Right atrium auricular region (tissue), 2 donors: ENCODE measurements at places on chromosomes 12 and 14. TPM values are rescaled to one million over a fixed set of nuclear protein-coding genes. Genes with fewer than 3 reads are reported as not detected.
A peak's percentile ranks its signal among the peaks of the same experiment; 100 is the strongest.

- no peaks in the 10 kb centered on the region for H3K4me1 ChIP-seq
- H3K27me3 ChIP-seq = no peaks in the 10 kb centered on the region
- no peak overlapping the region for H3K27ac ChIP-seq
- DNase-seq = no peak
- no peak overlapping the region for H3K4me3 ChIP-seq
These were observed 441.8 kb upstream of the TMPO start for GRCh38 chr12:98073610-98074009.

DNA sequence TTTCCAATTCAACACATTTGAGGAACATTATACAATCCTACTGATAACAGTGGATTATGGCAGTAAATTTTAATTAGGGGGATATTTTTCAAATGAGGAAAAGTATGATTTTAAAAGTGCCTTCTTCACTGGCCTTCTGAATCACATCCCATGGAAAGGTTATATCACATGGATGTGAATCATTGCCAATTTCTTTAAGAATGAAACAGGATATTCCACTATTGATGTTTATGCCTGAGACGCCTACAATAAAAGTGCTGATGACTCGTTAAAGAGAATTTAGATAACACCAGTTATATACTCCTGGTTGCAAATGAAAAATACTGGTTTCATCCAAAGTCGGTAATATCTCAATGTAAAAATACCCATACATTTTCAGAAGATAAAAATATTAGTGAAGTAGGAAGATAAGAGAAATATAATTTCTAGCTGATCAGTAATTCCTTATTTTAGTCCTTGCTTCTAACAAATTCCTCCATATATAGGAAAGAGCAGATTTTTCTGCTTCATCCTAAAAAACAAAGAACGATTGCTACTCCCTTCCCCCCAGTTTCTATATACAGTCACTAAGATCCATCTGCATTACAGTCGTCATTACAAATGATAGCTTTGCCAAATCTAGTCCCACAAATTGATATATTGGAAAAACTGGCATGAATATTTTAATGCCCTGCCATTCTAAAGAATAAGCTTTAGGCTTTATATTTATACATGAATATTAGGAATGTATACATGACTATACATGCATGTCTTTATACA, 139.5 kb upstream of the SOX5 start:
- H3K27ac ChIP-seq = no peak overlapping the region
- no peak overlapping the region for H3K4me3 ChIP-seq
- H3K36me3 ChIP-seq = no peaks in the 10 kb centered on the region
- H3K27me3 ChIP-seq = no peaks in the 10 kb centered on the region
- no peaks in the 10 kb centered on the region for H3K4me1 ChIP-seq

GRCh38 chr12:113683574-113683973, 211.9 kb upstream of the LHX5 start:
- DNase-seq = no peak
- H3K4me3 ChIP-seq = no peak overlapping the region
- H3K36me3 ChIP-seq = no peaks in the 10 kb centered on the region
- H3K27ac ChIP-seq = no peak overlapping the region
- H3K27me3 ChIP-seq = no peaks in the 10 kb centered on the region
- H3K4me1 ChIP-seq = no peaks in the 10 kb centered on the region

DNA sequence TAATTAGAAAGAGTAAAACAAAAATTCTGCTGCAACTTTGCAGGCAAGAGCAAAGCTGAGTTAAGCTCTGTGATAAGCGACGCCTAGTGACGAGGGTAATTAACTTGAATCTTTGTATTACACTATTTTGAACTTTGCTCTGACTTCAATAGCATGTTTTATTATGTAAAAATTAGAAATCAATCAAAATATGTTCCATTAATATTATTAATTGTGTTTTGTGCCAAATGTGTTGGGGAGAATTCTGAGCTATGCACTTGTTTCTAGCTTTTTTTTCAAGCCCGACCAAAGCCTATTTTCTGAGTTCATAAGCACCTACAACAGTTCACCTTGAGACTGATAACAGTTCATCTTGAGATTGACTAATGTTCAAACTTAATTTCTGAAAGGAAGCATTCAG, 90.1 kb upstream of the PDE3A start:
- H3K36me3 ChIP-seq = no peaks in the 10 kb centered on the region
- H3K27ac ChIP-seq = no peak overlapping the region
- no peak for DNase-seq
- H3K27me3 ChIP-seq = no peaks in the 10 kb centered on the region
- H3K4me1 ChIP-seq = no peaks in the 10 kb centered on the region
- H3K4me3 ChIP-seq = no peak overlapping the region

DNA sequence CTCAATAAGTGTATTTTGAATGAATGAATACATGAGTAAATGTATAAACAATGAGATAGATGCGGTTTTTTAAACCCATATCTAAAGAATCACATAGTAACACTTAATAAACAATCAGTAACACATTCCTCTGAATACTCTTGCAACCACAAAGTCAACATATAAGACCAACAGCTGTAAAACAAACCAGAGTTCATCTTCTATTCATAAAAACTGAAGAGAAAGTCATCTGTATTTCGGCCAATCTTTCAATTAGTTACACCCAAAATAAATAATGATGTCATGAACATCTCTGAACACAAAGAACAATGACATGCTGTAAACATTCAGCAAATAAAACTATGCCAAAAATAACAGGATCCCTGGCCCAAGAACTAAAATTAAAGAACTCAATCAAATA, 47.2 kb downstream of the ARMH4 start:
- H3K27me3 ChIP-seq = no peaks in the 10 kb centered on the region
- H3K27ac ChIP-seq = peak overlapping the region; percentile 40
- no peaks in the 10 kb centered on the region for H3K36me3 ChIP-seq
- H3K4me1 ChIP-seq = peaks cover 4% of the 10 kb centered on the region

DNA sequence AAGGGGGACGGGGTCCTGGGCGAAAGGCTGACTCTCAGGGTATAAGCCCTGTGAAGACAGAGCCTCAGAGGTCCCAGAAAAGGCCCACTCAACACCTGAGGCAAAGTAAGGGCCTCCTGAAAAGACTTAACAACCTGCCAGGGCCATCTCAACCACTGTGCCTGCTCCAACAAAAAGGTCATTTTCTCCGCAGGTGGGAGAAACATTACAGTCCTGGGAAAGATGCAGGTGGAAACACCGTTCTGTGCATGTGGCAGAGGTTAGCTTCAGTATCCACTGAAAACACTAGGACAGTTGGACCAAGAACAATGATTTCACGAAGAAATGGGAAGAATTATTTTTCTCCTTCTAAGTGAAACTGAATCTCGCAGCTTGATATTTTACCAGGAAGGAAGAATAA, 50.9 kb downstream of the CCDC88C start:
- no peaks in the 10 kb centered on the region for H3K36me3 ChIP-seq
- H3K27me3 ChIP-seq = no peaks in the 10 kb centered on the region
- H3K27ac ChIP-seq = no peak overlapping the region
- H3K4me1 ChIP-seq = no peaks in the 10 kb centered on the region

GRCh38 chr14:21038441-21039422, 3.4 kb upstream of the RNASE7 start:
- H3K27me3 ChIP-seq = no peaks in the 10 kb centered on the region
- DNase-seq = peak; percentile 90
- H3K27ac ChIP-seq = peak overlapping the region; percentile 80
- H3K36me3 ChIP-seq = no peaks in the 10 kb centered on the region

GRCh38 chr14:100590726-100591452, 3.7 kb upstream of the BEGAIN start:
- no peak overlapping the region for H3K4me3 ChIP-seq
- no peaks in the 10 kb centered on the region for H3K36me3 ChIP-seq
- no peaks in the 10 kb centered on the region for H3K27me3 ChIP-seq
- H3K4me1 ChIP-seq = peaks cover 17% of the 10 kb centered on the region

DNA sequence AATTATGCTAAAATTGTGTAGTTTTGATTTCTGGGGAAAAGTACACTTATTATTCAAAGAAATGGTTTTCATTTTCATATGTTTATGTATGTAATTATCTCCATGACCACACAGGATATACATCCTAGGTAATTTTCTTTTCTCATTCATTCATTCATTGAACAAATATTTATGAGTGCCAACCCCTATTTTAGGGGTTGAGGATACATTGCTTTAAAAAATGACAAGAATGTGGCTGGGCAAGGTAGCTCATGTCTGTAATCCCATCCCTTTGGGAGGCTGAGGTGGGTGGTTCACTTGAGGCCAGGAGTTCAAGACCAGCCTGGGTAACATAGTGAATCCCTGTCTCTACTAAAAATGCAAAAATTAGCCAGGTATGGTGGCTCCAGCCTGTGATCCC, 40.9 kb downstream of the SGPP1 start:
- no peaks in the 10 kb centered on the region for H3K4me1 ChIP-seq
- H3K36me3 ChIP-seq = no peaks in the 10 kb centered on the region
- no peak overlapping the region for H3K27ac ChIP-seq

DNA sequence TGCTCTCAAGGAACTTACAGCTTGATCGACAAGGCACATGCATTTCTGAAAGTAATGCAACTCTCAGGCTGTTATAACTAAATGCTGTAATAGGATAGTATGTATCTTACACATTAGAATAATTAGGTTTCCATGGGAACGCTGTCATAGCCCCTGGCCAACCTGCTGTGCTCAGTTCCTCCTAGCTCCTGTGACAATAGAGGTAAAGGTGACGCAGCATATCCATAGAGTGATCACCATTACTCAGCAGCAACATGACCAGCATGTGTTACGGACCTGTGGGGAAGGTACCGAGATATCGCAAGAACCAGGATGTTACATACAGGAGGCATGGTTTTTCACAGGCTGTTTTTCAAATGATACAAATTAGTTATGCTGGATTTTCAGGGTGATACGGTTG, 150.7 kb downstream of the CAND1 start:
- H3K36me3 ChIP-seq = no peaks in the 10 kb centered on the region
- no peak overlapping the region for H3K27ac ChIP-seq
- H3K4me3 ChIP-seq = no peak overlapping the region
- no peak for DNase-seq
- no peaks in the 10 kb centered on the region for H3K4me1 ChIP-seq
- H3K27me3 ChIP-seq = no peaks in the 10 kb centered on the region

GRCh38 chr14:66530526-66530925, 22.6 kb downstream of the GPHN start:
- no peaks in the 10 kb centered on the region for H3K36me3 ChIP-seq
- no peaks in the 10 kb centered on the region for H3K27me3 ChIP-seq
- no peak for DNase-seq
- H3K4me3 ChIP-seq = no peak overlapping the region
- H3K4me1 ChIP-seq = no peaks in the 10 kb centered on the region
- H3K27ac ChIP-seq = no peak overlapping the region

DNA sequence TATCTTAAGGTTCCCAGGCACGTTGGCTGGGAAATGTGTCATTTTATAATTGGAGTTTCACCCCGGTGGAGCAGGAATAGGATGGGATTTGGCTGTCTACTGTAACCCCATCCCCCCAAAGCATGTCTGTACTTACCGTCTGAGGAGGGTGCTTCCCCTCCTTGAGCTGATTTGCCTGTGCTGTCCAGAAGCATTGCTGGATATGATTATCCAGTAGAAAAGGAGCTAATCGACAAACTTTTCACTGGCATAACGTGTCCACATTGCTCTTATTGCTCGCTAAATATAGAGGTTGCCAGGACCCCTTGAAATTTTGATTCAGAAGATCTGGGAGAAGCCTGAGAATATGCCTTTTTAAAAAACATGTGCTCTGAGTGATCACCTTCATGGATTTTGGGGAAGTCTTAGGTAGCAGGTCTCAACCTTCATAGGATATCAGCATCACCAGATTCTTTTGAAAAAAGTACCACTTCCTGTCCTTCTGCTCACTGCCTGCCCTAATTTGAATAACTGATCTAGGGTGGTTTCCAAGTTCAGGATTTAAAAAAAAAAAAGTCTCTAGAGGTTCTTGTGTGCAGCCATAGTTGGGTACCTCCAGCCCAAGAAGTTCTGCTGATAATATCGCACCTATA, 80.4 kb upstream of the KCNA1 start:
- no peaks in the 10 kb centered on the region for H3K36me3 ChIP-seq
- H3K4me1 ChIP-seq = no peaks in the 10 kb centered on the region
- H3K27ac ChIP-seq = no peak overlapping the region
- no peak overlapping the region for H3K4me3 ChIP-seq
- DNase-seq = no peak

- H3K27me3 ChIP-seq = no peaks in the 10 kb centered on the region
- H3K4me1 ChIP-seq = no peaks in the 10 kb centered on the region
- no peak overlapping the region for H3K4me3 ChIP-seq
- no peak overlapping the region for H3K27ac ChIP-seq
These were observed 14.4 kb upstream of the CDK17 start for GRCh38 chr12:96414637-96415036.

GRCh38 chr12:11771356-11771755, 121.9 kb downstream of the ETV6 start:
- DNase-seq = no peak
- no peaks in the 10 kb centered on the region for H3K27me3 ChIP-seq
- H3K27ac ChIP-seq = no peak overlapping the region
- H3K4me1 ChIP-seq = no peaks in the 10 kb centered on the region
- no peaks in the 10 kb centered on the region for H3K36me3 ChIP-seq

DNA sequence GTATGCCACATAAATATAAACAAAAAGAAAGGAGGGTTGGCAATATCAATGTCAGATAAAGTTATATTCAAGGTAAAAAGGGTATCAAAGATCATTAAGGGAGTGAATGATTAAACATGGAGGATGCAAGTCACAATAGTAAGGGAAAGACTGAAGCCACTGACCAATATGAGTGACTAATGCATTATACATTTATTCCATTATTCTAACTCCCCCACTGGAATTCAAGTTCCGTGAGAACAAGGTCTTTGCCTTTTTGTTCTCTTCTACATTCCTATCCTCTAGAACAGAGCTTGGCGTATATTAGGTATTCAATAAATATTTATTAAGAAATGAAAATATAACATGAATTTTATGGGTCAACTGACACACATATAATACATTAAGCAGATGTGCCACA, 30.7 kb downstream of the MAP4K5 start:
- H3K27ac ChIP-seq = no peak overlapping the region
- H3K4me3 ChIP-seq = no peak overlapping the region
- H3K4me1 ChIP-seq = peaks cover 8% of the 10 kb centered on the region
- no peak for DNase-seq
- H3K36me3 ChIP-seq = no peaks in the 10 kb centered on the region
- no peaks in the 10 kb centered on the region for H3K27me3 ChIP-seq

DNA sequence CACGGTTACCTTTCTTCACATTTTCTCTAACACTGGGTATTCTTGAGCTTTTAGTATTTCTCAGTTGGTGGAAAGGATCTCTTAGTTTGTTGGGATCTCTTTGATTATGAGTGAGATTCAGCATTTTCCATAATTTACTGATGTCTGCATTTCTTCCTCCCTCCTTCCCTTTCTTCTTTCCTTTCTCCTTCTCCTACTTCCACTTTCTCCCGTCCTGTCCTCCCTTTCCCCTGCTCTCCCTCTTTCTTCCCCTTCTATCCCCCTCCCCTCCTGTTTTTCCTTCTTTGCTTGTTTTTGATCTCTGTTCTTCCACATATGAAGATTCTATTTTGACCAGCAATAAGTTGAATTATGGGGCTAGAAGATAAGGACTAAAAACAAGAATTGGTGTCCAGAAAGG, 66.9 kb downstream of the FUT8 start:
- H3K27ac ChIP-seq = no peak overlapping the region
- no peaks in the 10 kb centered on the region for H3K36me3 ChIP-seq
- no peaks in the 10 kb centered on the region for H3K27me3 ChIP-seq

Gene PRICKLE1
- 19.7 TPM for total RNA-seq

Gene ASCL4
- total RNA-seq = not detected

Gene CCDC197
- total RNA-seq = not detected

Gene ALX1
- not detected for total RNA-seq

Gene RPL6
- total RNA-seq = 700 TPM

Gene RAB3IP
- 37.1 TPM for total RNA-seq

Gene NPFF
- total RNA-seq = not detected

Gene WNT1
- total RNA-seq = not detected
